Suprapubic skin (tissue), 4 donors: ENCODE measurements at places on chromosomes 11 and 22. TPM values are rescaled to one million over a fixed set of nuclear protein-coding genes. Genes with fewer than 3 reads are reported as not detected.

DNA sequence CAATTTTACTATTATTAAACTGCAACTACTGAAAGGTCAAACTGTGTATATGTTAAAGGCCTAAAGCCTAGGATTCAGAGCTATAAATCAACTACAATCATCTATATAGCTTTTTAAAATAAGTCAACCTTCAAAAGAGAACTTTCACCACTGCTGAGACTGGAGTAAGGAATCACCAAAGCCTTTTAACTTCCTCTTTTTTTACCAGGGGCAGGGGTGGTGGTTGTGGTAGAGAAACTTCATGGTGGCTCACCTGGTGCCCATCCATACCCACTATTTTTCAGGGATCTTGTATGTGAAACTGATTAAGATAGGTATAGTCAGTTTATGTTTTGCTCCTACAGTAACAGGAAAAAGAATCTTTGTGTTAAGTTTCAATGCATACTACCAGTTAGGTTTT lies 31.5 kb downstream of the TSG101 start:
- H3K36me3 ChIP-seq: peaks cover 58% of the 10 kb centered on the region
- no peak for DNase-seq
- no peaks in the 10 kb centered on the region for H3K27me3 ChIP-seq

- H3K4me1 ChIP-seq: no peaks in the 10 kb centered on the region
- no peak for DNase-seq
- no peaks in the 10 kb centered on the region for H3K36me3 ChIP-seq
- H3K27me3 ChIP-seq: peaks cover 14% of the 10 kb centered on the region
- H3K27ac ChIP-seq: no peak overlapping the region
These were observed 87.7 kb upstream of the ALX4 start for GRCh38 chr11:44397586-44398178.

DNA sequence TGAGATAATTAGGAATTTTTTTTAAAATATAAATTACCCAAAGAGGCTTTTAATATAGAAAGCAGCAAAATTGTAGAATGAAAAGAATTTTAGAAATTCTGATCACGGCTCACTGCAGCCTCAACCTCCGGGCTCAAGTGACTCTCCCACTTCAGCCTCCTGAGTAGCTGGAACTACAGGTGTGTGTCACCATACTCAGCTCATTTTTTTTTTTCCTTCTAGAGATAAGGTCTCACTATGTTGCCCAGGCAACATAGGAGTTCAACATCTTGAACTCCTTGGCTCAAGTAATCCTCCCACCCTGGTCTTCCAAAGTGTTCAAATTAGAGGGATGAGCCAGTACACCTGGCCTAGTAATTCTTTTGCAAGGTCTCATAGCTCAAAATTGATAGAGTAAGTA lies 76.7 kb downstream of the ATG16L2 start:
- no peaks in the 10 kb centered on the region for H3K4me1 ChIP-seq
- no peak overlapping the region for H3K27ac ChIP-seq
- H3K4me3 ChIP-seq: no peak overlapping the region
- no peak for DNase-seq
- H3K27me3 ChIP-seq: no peaks in the 10 kb centered on the region

GRCh38 chr11:15525582-15525981 lies 410.9 kb downstream of the INSC start:
- H3K36me3 ChIP-seq: no peaks in the 10 kb centered on the region
- no peaks in the 10 kb centered on the region for H3K4me1 ChIP-seq
- no peak overlapping the region for H3K27ac ChIP-seq
- H3K27me3 ChIP-seq: no peaks in the 10 kb centered on the region
- H3K4me3 ChIP-seq: no peak overlapping the region

DNA sequence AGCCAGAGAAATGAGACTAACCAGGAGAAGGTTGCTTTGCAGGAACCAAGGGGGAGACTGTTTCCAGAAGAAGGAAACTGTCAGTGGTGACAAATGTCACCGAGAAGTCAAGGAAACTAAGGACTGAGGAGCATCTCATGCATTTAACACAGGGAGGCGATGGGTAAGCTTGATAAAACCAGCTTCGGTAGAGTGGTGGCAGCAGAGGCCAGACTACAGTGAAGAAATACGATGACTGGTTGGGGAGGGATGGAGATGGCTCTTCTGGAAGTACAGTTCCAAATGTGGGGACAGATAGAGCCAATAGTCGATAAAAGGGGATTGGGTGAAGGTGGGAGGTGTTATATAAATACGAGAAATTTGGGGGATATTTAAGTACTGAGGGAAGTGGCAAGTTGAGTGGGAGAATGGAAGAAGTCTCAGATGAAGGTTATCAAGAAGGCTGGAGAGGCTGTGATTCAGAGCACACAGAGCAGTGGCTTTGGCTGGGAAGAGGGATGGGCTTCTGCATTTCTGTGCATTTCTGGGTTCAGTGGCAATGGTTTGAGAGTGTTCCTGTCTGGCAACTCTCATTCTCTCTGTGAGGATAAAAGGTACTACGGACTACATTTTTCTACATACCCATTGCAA lies 29.2 kb downstream of the SC5D start:
- H3K36me3 ChIP-seq: no peaks in the 10 kb centered on the region
- no peak for DNase-seq
- H3K4me3 ChIP-seq: no peak overlapping the region
- no peak overlapping the region for H3K27ac ChIP-seq
- peaks cover 3% of the 10 kb centered on the region for H3K27me3 ChIP-seq

DNA sequence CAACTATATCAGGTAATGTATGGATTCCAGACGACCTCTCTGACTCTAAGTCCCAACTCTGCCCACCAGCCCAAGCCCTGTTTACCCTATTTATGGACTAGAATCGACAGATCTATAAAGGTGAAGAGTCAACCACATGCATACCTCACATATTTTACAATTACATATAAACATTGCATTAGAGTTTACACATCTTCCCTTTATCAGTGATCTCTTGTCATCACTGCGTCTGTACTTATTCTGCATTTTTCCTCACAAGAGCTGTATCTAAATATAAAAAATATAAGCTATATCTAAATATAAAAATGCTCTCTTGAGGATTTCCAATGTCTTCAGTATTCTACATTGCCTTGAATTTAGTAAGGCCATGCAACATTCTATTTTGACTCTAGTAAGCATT lies 8.5 kb downstream of the FIBIN start:
- H3K36me3 ChIP-seq: no peaks in the 10 kb centered on the region
- H3K27me3 ChIP-seq: no peaks in the 10 kb centered on the region
- no peaks in the 10 kb centered on the region for H3K4me1 ChIP-seq
- H3K4me3 ChIP-seq: no peak overlapping the region

- DNase-seq: no peak
- peaks cover 30% of the 10 kb centered on the region for H3K4me1 ChIP-seq
- H3K36me3 ChIP-seq: peaks cover 6% of the 10 kb centered on the region
- no peak overlapping the region for H3K4me3 ChIP-seq
These were observed 75.7 kb downstream of the KIAA1671 start for GRCh38 chr22:25027959-25028840.

DNA sequence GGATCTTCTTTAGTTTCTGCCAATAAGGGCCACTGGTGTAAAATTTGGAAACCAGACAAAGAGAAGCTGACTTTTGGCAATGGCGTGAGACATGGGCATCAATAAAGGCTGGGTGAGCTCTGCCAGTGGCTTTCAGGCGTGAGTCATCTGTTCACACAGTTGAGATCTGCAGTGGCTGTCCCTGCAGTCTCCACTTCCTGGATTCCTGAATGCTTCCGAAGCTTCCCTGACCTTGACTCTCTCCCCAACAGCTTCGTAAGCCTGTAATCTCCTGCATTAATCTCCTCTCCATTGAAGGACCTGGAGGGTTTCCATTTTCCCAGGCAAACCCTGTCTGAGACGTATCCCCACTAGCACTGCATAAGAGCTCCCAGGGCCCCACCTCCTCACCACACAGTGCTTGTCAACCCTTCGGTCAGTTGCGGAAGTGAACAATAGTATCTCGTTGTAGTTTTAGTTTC lies 574.7 kb downstream of the TBC1D22A start:
- H3K27me3 ChIP-seq: no peaks in the 10 kb centered on the region
- no peaks in the 10 kb centered on the region for H3K4me1 ChIP-seq
- DNase-seq: no peak
- H3K4me3 ChIP-seq: no peak overlapping the region

DNA sequence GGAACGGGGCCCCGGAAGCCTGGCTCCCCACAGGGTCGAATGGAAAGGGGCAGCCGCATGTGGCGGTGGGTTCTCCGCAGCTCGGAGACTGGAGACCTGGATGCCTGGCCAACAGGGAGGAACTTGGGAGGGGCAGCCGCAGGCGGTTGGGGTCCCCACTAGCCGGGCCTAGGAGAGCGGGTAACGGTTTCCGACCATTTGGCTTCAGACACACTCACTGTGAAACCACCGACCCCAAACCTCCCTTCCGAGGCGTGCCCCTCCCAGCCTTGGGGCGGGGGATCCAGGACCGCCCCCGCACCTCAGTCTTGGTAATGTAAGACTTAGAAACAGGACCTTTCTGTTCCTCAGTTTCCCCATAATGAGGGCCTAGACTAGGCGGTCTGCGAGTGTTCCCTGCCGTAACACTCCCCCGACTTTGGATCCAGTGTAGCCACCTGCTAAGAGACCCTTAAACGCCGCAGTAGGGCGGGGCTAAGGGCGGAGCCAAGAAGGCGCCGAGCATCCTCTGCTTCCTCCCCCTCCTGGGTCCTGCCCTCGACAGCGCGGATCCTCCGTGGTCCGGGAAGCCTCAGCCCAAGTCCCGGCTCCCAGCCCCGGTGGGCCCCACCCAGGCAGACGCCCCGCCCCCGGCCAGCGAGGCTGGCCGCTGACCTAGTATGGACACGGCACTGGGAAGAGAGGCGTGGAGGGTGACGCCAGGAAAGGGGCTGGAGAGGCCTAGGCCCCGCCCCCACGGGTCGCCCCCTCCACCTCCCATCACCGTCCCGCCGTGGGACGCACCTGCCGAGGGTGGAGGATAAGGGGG lies 1.8 kb upstream of the RASGRP2 start:
- DNase-seq: peak; percentile 90

DNA sequence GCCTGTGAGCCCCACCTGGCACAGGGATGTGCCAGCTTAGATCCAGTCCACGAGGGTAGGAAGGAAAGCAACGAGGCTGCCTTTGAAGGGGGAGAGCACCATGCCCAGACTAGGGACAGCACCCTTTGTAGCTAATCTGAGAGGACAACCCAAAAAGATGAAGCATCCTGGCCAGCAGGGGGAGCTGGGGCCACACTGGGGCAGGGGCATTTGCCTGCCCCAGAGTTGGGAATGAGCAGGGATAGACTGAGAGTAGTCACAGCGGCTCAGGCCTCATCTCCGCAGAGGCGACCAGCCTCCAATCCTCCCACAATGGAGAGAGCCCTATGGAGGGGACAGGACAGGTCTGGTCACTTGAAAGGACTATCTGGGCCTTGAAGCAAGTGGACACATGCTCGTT lies 16.4 kb downstream of the LMO1 start:
- H3K27ac ChIP-seq: no peak overlapping the region
- H3K4me1 ChIP-seq: peaks cover 14% of the 10 kb centered on the region
- no peak overlapping the region for H3K4me3 ChIP-seq

DNA sequence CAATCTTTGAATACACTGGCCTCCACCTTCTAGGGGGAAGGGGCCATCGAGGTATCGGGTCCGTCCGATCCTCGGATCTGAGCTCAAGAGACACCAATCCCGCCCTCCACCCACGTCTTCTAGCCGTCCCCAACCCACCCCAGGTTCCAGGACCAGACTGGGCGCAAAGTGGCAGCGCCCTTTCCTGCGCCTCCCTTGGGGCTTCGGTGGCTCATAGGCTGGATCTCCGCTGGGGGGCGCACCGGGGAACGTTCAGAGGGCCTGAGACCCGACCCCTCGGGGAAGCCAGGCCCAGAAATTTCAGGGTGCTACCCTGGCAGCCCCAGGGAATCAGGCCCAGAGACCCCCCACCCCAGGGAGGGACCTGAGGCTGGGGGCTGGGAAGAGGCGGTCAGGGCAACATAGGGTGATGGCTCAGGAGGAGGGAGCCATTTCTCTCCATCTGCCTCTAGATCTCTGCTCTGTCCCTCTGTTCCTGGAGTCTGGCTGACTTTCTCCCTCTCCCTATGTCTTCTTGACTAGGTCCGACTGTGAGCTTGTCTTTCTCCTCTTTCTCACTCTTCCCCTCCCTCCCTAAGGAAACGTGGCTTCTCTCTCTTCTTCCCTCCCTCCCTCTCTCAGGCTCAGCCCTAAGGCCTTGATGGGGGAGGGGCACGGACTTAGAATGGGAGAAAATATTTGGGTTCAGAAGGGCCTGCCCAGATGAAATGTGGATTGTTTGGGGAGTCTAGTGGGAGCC lies 1.1 kb downstream of the CREB3L1 start:
- peak overlapping the region; percentile 74 for H3K4me3 ChIP-seq
- H3K36me3 ChIP-seq: no peaks in the 10 kb centered on the region
- H3K27me3 ChIP-seq: peaks cover 8% of the 10 kb centered on the region
- no peak for DNase-seq

DNA sequence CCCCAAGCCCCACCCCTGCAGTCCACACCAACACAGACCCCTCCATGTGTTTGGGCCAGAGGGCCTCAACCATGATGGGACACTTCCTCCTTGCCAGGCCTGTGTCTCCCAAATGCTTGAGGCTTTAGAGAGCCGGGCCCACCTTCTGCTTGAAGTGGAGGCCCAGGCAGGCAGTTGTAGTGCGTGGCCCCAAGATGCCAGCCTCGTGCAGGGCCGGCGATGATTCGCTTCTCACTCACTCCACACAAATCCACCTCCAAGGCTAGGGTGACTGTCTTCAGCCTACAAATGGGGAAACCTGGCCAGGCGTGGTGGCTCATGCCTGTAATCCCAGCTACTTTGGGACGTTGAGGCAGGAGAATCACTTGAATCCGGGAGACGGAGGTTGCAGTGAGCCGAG lies 5.7 kb downstream of the PRR5 start:
- no peaks in the 10 kb centered on the region for H3K36me3 ChIP-seq
- DNase-seq: no peak
- H3K4me3 ChIP-seq: no peak overlapping the region
- peaks cover 27% of the 10 kb centered on the region for H3K4me1 ChIP-seq

DNA sequence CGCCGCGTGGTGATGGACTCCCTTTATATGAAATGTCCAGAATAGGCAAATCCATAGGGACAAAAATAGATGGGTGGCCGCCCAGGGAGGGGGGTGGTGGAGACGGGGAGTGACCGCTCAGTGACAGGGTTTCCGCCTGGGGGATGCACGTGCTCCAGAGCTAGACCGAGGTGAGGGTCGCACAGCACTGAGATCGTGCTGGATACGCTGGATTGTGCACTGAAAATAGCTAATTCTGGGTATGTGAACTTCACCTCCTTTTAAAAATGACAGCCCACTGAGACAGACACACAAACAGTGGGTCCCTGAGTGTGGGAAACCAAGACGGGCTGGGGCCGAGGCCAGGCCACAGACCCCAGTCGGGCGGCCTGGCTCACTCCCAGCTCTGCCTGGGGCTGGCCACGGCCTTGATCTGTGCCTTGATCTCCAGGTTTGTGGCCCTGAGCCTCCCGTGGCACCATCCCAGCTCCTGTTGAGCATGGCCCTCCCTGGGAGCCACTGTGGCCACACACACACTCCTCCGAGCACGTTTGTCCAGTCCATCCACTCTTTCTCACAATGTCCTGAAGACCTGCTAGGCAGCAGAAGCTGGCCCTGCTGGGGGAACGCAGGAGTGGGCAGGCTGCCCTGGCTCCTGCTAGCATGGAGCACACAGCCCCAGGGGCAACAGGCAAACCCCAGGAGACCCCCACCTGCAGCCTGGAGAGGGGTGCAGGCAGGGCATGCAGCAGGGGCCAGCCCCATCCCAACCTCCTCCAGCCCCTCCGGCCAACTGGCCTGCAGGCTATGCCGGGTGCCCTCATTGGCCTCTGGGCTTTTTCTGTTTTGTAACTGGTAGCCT lies 41.0 kb upstream of the TH start:
- no peak overlapping the region for H3K27ac ChIP-seq
- H3K36me3 ChIP-seq: no peaks in the 10 kb centered on the region
- no peak for DNase-seq
- no peak overlapping the region for H3K4me3 ChIP-seq
- peaks cover 29% of the 10 kb centered on the region for H3K27me3 ChIP-seq

WNT11 gene
- total RNA-seq: 7.8 TPM

TMEM191C gene
- not detected for total RNA-seq

BEST1 gene
- total RNA-seq: 2.2 TPM

MICAL2 gene
- 147 TPM for total RNA-seq
